ENCODE measurements at places on chromosomes 11 and 22.
A peak's percentile ranks its signal among the peaks of the same experiment; 100 is the strongest.

- no peak for DNase-seq
Observed at GRCh38 chr11:119694334-119694733, 34.7 kb downstream of the NECTIN1 start.

DNA sequence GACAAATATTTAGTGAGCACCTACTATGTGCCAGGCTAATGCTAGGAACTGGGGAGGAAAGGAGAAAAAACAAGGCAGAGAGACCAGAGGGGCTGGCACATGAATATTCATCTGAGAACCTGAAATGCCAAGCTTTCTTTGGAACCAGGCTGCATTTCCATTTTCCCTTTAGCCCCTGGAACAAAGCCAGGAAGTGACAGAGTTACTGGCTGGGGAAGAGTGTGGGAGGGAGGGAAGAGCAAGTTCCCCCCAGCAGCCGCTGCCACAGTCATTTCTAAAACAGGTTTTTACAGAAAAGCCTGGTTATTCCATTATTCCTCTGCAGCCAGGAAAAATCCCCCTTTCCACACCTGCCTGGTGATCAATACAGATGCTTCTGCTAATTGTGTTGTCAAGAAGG, 97.0 kb downstream of the SPON1 start:
- DNase-seq = no peak

DNA sequence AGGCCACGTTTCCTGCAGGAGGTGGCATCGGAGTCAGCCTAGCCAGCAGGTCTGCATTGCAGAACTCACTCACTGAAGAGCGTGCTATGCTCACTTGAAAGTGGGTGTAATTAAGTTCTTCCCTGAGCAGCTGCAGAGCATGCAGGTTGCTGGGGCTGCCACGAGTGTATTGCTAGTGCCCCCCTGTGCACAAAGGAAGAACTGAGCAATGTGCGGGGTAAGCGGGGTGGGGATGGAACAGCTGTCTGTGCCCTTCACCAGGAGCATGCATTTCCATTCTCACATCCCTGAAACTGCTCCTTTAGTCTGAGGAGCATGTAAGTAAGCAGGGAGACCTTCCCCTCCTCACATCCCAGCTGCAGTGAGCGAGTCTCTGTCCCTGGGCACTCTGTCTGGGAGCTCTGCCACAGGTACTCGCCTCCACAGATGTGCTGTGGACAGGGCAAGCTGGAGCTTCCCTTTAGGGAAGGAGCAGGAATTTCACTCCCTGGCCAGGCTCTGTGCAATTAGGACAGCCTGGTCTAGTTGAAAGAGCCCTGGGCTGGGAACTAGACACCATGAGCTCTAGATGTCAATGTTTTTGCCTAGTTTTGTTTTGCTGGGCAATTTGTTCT, 1031.8 kb downstream of the NTM start:
- peak; percentile 73 for DNase-seq

- no peak for DNase-seq
Observed at GRCh38 chr11:128843198-128843785, 23.8 kb downstream of the KCNJ1 start.

- DNase-seq = no peak
Observed at GRCh38 chr11:8760896-8761295, 78.3 kb downstream of the RPL27A start.

DNA sequence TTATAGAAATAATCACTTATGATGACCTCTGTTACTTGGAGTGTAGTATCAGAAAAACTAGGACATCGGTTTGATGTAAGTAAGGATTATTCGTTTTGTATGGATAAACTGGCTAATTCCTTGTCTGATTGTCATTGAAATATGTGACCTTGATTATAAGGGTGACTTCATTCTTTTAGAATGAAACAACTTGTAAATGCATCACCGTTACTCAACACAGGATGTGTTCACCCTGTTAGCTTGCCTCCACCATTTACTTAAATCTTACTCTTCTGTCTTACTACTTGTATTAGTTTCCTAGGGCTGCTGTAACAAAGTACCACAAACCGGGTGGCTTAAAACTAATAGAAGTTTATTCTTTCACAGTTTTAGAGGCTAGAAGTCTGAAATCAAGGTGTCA, 7.9 kb downstream of the SFI1 start:
- no peak for DNase-seq

- DNase-seq = no peak
Observed at GRCh38 chr11:64734811-64735724, 8.9 kb downstream of the RASGRP2 start.

GRCh38 chr11:17952487-17952886, 60.4 kb downstream of the SERGEF start:
- no peak for DNase-seq

GRCh38 chr22:47158457-47158856, 396.0 kb downstream of the TBC1D22A start:
- no peak for DNase-seq

DNA sequence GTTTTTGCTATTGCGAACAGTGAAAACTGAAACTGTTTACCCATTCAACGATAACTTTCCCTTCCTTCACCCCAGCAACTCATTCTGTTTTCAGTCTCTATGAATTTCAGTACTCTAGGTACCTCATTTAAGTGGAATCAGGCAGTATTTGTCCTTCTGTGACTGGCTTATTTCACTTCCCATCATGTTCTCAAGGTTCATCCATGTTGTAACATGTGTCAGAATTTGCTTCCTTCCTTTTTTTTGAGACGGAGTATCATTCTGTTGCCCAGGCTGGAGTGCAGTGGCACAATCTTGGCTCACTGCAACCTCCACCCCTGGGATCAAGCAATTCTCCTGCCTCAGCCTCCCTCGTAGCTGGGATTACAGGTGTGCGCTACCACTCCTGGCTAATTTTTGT, 23.7 kb downstream of the HTR3B start:
- no peak for DNase-seq

DNA sequence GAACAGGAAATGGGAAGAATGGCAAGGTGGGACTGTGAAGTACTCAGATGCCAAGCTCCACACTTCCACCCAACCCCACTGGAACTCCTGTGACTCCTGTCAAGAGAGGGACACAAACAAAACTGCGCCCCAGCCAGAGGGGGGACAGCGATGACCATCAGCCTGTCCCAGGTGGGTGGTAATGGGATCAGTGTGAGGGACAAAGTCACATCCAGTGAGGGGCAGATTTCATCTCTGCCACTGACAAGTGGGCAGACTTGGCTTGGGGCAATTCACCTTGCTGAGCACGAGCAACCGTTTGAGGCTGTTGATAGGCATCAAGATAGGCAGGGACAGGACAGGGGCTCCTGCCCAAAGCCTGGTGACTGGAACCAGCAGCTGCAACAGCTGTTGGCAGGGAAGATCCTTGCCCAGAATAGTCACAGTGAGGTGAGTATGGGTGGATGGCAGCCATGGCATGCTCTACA, 105.4 kb upstream of the PITPNB start:
- DNase-seq = no peak

- no peak for DNase-seq
Observed at GRCh38 chr22:38953577-38954413, 3.6 kb upstream of the APOBEC3A start.

DNA sequence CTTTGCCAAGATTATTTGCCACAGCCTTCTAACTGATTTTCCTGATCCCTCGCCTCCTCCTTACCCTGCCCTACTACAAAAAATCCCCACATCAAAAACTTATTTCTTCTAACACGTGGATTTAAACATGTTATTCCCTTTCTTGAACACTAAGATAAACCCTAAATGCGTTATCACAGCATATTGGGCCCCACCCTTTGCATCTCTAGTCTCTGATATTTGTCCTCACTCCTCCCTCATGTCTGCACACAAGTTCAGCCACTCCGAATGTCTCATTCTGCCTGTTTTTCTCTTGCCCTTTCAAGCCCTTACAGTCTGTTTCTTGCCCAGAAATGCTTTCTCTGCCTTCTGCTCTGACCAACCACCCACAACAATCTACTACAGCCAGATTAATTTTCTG, 10.6 kb upstream of the ACER3 start:
- no peak for DNase-seq

DNA sequence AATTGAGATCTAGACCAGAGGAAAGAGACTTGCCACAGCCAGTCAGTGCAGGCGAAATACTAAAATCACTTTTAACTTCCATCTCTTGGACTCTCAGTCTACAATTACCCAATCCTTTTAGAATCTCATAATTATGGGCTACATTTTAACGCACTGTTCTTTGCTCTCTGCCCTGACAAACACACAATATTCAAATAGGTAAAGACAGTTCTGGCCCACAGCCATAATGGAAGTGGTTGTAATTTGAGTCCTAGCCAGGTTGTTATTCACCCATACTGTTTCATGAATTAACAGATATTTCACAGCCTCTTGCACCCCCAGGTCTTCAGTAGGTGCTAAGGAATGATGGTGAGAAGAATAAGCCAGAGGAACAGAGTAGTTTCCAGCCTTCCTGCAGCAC, 830 bp downstream of the C11orf97 start:
- DNase-seq = peak; percentile 62

DNA sequence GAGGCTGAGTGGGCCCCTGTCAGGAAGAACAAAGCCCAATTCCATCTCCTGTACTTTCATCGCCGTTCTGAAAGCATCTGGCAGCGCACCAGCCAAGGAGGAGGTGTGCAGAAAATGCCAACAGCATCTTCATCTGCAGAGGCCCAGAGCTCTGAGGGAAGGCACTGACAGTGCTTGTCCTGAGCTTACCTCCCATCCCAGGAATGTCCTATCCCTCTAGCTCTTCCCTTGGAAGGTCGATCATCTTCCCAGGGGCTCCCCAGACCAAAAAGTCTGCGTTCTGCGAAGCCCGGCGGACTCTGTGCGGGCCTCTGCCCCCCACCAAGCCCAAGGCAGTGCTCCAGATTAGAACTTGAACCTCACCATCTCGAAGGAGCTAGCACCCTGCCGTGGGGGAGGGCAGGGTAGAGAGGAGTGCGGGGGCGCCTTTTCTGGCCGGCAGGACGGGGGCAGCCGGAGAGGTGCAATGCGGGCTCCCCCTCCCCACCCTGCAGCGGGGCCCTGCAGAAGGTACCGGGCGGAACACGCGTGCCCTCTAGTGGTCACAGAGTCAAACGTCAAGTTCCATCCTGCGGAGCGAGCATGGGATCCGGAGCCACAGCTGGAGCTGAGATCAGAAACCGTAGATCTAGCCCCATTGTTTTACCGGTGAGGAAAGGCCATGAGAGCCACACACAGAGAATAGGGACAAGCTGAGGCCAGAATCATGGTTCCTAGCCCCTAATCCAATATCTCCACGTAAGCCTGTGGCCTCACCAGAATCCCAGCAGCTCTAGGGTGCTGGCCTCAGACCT, 5.0 kb downstream of the SCN2B start:
- DNase-seq = no peak

DNA sequence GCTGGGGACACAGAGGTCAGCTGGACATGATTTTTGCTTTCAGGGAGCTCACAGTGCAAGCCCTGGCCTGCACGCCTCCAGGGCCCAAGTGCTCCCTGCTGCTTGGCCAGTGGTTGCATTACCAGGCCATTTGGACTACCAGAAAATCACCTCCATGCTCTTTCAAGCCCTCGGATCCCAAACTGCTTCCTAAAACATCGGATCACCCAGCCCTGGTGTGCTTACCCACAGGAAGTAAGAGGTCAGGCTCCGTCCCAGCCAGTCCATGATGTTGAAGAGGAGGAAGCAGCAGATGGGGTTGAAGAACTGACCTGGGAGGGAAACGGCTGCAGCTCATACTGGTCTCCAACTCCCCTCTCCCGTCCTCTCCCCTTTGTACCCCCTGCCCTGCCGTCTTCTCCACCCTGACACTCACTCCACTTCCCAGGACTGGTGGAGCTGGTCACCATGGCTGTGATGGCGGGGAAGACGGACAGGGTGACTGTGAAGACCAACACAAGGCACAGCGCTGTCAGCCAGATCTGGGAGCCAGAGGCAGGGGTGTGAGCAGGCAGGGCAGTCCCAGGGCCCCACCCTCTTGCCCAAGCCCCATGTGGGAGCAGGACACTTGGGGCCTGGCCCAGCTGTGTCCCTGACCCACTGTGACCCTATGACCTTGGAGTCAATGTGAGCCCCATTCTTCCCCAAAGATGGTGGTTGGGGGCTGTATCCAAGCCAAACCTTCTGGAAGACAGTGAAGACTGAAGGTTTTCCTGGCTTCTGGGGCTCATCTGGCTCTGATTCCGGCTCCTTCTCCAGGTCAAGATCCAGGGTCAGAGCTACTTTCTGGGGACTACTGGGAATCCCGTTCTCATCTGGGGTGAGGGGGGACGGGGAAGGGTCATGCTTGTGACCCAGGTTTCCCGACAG, 5.6 kb downstream of the SLC29A2 start:
- DNase-seq = no peak

DNA sequence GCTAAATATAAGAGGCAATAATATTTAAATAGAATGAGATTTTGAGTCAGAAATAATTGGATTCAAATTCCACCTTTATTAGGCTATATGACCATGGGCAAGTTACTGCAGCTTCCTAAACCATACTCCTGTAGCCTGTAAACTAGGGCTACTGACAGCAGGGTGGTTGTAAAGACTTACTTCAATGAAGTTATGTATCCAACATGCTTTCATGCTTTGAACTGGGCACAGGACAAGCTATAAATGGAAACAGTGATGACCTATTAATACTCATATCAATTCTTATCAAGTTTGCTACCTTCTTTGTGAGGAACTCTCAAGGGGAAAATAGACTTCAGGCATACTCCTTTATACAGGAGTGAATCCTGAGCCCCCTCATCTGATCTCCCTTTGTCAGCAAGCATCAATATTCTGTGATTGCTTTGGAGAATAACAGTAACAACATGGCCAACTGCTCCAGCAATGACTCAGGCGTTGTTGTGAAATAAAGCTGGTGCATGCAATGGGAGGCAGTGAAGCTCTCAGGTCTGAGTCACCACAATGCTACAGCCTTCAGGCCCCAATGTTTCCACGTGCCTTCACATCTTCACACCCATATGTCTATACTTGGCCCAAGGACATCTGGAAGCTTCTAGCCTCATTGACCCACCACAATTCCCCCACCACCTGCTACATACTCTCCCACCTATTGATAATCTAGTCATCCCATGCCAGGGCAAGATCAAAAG, 102.5 kb downstream of the KCNA4 start:
- DNase-seq = no peak

DNA sequence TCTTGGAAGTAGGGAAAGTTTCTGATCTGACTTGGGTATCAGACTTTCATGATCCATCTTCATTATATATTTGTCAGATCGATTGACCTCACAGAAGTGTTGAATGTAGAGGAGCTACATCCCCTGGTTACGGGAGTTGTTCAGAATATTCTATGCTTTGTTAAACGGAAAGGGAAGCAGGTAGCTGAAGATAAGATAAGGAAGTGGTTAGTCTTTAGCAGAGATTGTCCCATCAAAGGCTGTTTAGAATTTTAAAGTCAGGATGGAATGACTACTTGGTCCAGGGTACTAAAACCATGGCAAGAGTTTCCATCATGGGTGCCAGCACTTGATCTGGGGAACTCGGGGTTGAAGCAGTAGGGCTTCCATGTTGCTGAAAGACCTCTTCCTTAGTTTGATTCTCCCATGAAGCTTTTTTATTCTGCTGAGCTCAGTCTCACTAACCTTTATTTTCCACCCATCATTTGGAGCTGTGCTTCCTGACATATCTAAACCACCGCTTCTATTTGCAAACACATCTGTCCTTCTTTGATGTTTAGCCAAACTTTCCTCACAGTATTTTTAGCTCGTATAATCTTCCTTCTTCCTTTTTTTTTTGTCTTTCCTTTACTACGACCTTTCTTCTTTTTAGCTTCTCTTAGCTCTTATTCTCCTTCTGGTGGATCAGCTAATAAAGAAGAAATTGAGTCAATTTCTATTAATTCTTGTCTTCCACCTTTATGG, 4.0 kb upstream of the C22orf31 start:
- no peak for DNase-seq

- DNase-seq = no peak
Observed at GRCh38 chr22:37300551-37301017, 18.3 kb downstream of the CYTH4 start.

Data from NCI-H2081 treated with DMSO at 0.1 percent for 48 hours (cell line).